Left renal cortex interstitium (tissue), 4 donors: ENCODE measurements at places on chromosomes 12 and 14.

GRCh38 chr12:53862206-53862605 is 76.4 kb upstream of the HOXC13 start:
- DNase-seq, result no peak

DNA sequence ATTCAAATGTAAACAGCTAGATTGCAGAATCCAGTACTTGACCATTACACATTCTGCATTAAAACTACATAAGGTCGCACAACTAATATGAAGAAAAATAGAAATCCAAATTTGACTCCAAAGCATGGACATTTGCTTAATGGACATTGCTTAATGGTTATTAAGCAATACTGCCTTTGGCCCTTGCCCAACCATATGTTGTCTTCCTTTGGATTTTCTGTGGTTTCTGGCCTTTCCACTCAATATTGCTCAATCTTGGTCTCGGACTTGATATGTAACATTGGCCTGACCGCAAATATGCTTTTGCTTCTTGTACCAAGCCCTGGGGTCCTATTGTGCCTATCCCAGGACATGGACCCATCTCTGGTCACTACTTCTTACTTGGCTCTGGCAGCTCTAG is 67.2 kb downstream of the PTPRR start:
- DNase-seq, result no peak

- no peak for DNase-seq
These were observed 91.9 kb downstream of the RAD52 start for GRCh38 chr12:857611-858010.

- DNase-seq, result no peak
These were observed 84.6 kb downstream of the RIN3 start for GRCh38 chr14:92597906-92598905.

DNA sequence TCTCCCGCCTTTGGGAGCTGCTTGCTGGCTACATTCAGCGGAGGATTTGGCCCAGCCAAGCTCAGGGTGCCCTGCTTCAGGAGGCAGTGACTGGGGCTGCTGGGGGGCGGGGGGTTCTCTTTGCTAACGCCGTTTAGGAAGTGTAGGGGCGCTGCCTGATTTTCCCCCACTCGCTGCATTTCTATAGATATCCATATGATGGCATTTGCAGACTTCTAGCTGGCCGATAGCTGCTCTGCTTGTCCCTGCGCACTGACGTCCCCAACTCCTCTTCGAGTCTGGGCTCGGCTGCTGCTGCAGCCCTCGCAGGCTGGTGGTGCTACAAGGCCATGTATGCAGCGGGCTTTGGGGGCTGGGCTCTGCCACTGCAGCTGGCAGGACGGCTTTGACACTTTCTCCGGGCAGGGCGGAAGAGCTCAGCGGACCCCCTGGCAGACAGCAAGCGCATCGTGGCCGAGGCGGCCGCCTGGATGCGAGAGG is 3.1 kb downstream of the LRFN5 start:
- no peak for DNase-seq

- no peak for DNase-seq
These were observed 195.9 kb upstream of the PARP11 start for GRCh38 chr12:4068981-4069669.

- DNase-seq, result no peak
These were observed 50.1 kb downstream of the KLRG1 start for GRCh38 chr12:9039397-9039977.

DNA sequence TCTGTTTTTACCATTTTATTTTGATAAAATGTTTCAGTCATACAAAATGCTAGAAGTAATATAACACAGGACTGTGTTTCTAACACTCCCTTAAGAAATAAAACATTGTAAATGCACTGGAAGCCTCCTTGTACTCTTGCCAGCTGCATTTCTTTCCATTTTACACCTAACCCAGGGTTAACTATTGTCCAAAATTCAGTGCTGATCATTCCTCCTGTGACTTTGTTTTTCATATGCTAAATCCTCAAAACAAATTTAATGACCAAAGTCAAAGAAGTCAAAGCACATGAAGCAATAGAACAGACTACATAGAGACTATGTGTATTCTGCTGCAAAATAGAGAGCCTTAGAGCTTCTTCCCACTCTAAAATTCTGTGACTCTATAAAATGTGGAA is 420.3 kb upstream of the PRICKLE1 start:
- no peak for DNase-seq

DNA sequence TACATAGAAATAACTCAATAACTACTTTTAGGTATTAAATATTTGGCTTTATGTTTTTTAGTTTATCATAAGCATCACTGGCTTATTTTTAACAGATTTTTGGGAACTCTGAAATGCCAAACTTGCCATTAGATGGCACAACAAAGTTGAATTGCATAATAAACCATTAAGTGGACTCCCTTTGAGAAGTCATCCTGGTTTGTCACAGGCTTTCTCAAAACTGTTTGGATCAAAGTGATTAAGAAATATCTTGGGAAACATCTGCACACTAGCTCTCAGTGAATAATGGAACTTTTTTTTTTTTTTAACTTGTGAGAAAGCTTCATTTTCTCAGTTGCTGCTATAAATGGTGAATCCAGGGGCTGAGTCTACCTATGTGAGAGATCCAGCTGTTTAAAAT is 4.3 kb downstream of the SLC16A7 start:
- DNase-seq, result no peak

DNA sequence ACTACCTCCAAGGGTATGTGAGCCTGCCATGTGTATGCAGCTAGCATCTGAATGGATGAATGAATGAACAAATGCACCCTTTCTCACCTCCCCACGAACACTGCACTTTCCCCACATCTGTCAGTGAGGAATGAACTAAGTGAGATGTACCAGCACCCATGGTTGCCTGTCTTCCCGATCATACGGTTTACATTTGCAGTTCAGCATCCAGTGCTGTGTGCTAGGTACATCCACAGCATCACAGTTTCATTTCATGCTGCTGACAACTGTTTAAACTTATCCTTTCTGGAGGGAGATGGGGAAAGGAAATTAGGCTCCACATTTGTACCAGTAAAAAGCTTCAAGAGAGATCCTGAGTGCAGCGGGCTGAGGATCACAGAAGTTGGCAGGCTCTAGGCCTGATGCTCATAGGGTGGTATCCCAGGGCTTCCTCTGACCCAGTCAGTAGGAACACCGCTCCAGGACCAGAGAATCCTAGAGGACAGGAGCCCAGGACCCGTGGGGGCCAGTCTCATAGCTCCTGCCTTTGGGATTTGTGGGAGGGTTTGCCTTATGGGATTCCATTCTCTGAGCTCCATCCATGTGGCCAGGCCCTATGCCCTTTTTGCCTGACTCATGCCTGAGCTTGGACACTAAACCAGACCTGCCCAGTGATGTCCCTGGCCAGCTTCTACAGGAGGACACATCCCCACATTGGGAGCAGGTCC is 294.5 kb downstream of the CACNA1C start:
- no peak for DNase-seq

GRCh38 chr12:30970559-30971197 is 44.1 kb downstream of the TSPAN11 start:
- no peak for DNase-seq

DNA sequence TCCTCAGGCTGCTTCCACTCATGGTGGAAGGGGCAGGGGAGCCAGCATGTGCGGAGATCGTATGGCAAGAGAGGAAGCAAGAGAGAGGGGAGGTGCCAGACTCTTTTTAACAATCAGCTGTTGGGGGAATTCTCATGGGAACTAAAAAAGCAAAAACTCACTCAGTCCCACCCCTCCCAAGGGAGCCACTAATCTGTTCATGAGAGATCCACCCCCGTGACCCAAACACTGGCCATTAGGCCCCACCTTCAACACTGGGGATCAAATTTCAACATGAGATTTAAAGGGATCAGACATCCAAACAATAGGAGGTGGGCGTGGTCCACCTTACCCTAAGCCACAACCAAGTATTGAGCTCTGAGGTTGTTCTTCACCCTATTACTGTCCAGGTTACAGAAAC is 375.1 kb downstream of the GRIN2B start:
- DNase-seq, result no peak

GRCh38 chr14:32821964-32822653 is 116.6 kb upstream of the NPAS3 start:
- DNase-seq, result no peak

- DNase-seq, result no peak
These were observed 29.1 kb downstream of the JDP2 start for GRCh38 chr14:75456997-75457335.

DNA sequence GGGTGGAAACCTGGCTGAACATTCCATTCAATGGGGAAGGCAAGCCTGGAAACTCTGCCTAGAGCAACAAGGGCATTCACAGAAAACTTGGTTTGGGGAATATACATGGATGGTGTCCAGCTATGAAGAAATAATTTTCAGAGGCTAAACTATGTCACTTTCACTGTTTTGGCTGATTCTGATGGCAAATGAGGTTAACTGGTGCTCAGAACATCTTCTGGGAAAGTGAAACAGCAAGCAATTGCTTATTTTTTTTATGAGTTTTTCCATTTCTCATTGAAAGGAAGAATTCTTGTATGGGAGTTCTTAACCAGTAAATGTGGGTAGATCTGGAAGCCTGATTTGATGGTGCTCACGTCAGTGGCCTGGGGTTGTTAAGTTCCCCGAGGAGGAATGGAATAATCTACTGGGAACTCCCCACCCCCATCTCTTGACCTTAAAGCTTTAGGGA is 132.8 kb upstream of the BTG1 start:
- DNase-seq, result no peak

DNA sequence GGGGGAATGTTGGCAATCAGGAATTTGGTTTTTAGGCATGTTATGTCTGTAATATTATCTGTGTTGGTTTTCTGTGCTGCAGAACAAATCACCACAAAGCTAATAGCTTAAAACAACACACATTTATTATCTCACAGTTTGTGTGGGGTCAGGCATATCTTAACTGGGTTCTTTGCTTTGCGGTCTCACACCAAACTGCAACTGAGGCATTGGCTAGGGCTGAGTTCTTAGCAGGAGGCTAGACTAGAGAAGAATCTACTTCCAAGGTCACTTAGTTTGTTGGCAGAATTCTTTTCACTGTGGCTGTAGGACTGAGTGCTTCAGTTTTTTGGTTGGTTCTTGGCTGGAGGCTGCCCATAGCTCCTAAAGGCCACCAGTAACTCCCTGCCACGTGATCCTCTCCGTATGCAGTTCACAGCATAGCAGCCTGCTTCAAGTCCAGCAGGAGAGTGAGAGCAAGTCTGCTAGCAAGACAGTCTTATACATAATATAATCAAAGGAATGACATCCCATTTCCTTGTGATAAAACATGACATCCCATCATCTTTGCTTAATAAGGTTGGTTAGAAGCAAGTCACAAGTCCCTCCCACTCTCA is 21.6 kb downstream of the ATF1 start:
- no peak for DNase-seq

GRCh38 chr12:70733385-70733784 is 96.2 kb upstream of the PTPRB start:
- no peak for DNase-seq

- DNase-seq, result no peak
These were observed 27.7 kb upstream of the KLRD1 start for GRCh38 chr12:10279937-10280336.

GRCh38 chr14:104392001-104392395 is 187.6 kb upstream of the C14orf180 start:
- no peak for DNase-seq

DNA sequence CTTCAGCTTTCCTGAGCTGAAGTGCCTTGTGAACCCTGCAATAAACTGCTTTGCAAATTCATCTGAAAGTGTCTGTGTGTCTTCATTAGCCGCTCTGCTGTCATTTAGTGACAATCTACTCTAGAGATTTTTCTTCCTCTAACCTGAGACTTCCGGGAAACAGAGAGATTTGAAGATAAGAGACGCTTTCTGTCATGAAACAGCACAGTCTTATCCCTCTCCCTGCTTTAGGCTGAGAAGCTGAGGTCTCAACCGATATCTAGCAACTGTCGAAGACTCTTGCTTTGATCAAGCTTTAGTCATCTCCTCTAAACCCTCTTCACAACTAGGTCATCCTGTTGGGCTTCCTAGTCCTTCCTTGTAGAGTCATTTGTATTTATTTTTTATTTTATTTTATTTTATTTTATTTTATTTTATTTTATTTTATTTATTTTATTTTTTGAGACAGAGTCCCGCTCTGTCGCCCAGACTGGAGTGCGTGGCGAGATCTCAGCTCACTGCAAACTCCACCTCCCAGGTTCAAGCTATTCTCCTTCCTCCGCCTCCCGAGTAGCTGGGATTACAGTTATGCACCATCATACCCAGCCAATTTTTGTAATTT is 1.2 kb downstream of the RNASE2 start:
- no peak for DNase-seq

DNA sequence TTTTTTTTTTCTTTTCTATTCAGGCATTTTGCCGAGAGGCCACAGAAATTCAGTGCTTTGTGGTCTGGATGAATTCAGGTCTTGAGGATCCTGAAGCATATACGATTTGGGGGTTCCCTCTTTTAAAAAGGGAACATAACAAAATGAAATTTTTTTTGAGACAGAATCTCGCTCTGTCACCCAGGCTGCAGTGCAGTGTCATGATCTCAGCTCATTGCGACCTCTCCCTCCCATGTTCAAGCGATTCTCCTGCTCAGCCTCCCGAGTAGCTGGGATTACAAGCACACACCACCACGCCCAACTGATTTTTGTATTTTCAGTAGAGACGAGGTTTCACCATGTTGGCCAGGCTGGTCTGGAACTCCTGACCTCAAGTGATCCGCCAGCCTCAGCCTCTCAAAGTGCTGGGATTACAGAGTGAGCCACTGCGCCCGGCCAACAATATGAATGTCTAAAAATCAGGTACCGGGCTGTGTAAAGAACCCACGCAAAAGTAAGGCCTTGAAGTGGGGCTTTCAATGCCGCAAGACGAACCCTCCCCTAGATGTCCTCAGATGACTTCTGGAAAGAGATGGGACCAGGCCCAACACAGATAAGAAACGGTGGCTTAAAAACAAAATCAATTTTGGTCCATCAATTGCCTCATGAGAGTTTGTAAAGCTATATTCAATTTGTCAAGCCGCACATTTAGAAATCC is 30.0 kb downstream of the TESC start:
- no peak for DNase-seq

DNA sequence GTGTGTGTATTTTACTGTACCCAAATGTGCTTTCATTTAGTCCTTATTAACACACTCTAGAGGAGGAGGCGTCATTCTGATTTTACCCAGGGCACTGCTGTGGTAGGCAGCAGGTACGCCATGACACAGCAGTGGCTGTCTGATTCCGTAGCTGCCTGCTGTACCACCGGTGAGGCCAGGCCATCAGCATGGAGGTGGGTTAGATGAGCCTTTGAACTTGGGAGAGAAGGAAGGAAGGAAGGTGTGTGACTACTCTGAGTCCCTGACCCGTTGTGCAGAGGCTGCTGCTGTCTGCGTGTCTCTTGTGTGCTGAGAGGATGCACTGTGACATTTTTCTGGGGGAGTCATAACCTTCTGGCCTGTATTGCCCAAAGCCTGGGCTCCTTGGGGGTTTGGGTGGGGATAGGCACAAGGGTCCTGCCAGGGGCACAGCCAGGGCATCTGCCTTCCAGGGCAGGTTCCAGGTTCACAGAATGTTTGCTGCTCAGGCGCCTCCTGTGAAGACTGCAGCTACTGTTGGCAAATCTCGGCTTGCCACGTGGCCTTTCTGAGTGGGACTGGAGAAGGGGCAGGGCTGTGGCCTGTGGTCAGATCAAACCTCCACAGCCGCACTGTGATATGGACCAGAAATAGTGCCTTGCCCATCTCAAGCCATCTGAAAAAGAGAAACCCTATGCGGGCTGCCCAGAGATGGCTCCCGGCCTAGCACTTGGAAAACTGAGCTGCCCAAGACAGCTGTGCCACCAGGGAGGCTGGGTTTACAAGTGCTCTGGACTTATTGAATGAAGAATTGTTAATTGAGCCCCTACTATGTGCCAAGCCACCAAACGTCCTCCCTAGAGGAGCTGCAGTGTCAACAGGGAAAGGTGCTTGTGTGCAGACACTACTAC is 47.1 kb downstream of the MLXIP start:
- DNase-seq, result no peak
